ENCODE measurements at places on chromosomes 3 and 15.

- no peak for DNase-seq
These were observed 991 bp downstream of the SOX2 start for GRCh38 chr3:181712553-181713279.

GRCh38 chr3:47473391-47473790 lies 2.4 kb downstream of the SCAP start:
- DNase-seq, result no peak

DNA sequence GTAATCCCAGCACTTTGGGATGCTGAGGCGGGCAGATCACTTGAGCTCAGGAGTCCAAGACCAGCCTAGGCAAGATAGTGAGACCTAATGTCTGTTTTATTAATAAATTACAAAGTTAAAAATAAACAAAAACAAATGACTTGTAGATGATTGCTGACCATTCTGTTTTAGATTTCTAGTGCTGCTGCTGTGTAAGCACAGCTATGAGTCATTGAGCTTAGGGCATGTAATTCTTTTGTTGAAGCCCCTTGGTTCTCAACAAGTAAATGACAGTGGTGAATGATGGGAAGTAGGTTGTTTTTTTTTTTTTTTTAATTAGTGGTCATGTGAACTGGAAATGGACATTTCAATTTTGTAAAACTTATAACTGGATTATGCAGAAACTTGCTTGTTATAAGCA lies 63.3 kb downstream of the LEO1 start:
- DNase-seq, result no peak

DNA sequence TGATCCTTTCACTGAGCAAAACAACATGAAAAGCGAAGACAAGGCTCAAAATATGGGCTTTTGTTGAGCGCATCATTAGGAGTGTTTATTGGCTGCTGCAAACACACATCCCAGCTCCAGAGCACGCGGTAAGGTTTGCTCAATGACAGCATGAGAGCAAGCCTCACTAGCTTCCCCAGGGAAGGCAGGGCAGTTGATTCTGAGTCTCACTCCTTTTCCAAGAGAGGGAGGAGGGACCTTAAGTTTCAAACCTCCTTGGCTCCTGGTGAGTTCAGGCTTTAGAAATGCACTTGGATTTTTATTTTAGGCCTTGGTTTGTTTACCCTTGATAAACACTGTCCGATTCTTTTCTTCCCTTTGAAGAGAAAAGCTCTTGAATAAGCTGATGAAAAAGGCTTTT lies 69.1 kb upstream of the CACNA2D3 start:
- DNase-seq, result no peak

DNA sequence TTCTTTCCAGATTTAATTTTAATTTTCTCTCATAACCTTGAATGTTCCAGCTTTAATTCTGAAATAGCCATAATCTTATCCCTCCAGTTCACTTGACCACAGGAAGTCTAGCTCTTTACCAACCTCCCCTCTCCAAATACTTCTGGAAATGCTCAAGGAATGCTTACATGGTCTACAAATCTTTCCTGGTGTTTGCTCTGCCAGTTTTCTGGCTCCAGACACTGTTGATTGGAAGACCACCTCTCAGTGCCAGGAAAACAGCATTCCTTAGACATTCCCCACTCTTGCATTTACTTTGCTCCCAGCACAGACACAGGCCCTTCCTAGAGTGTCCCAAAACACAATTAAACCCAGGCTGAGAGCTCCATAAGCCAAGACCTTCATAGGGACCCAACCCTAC lies 98.6 kb downstream of the MESD start:
- peak; percentile 66 for DNase-seq

DNA sequence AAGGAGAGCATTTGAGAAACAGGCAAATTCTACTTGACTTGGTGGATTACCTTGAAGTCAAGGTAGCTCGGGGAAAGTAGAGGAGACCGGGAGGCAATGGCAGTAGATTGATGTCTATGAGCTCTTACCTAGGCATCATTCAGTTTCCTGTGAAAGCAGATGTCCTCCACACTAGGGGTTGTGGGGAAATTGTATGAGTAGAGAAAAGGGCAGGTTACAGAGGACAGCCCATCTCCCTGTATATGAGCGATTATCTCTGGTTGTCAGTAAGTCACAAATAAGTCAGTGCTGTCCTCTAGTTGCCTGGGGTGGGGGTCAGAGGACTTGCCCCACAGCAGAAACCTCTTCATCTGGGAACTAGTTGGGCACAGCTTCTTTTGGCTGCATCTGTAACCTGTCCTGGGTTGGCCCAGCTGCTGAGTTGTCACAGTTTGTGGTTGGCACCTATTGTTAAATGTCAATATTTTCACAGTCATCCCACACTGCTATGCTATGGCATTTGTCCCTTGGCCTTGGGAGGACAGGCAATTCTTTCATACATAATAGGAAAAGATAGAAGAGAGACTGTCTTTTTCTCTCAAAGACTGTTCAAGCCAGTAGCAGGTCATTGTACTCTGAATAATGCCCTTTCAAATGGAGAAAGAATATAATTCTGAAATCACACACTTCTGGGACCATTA lies 53.6 kb upstream of the LRRFIP2 start:
- DNase-seq, result no peak

GRCh38 chr15:94255540-94255939 lies 24.2 kb downstream of the MCTP2 start:
- DNase-seq, result no peak

GRCh38 chr15:72491768-72492167 lies 17.6 kb downstream of the ARIH1 start:
- DNase-seq, result peak; percentile 56

- peak; percentile 95 for DNase-seq
These were observed 4.6 kb downstream of the BCL6 start for GRCh38 chr3:187740421-187741399.

GRCh38 chr3:123809597-123809996 lies 74.5 kb downstream of the MYLK start:
- peak; percentile 89 for DNase-seq

DNA sequence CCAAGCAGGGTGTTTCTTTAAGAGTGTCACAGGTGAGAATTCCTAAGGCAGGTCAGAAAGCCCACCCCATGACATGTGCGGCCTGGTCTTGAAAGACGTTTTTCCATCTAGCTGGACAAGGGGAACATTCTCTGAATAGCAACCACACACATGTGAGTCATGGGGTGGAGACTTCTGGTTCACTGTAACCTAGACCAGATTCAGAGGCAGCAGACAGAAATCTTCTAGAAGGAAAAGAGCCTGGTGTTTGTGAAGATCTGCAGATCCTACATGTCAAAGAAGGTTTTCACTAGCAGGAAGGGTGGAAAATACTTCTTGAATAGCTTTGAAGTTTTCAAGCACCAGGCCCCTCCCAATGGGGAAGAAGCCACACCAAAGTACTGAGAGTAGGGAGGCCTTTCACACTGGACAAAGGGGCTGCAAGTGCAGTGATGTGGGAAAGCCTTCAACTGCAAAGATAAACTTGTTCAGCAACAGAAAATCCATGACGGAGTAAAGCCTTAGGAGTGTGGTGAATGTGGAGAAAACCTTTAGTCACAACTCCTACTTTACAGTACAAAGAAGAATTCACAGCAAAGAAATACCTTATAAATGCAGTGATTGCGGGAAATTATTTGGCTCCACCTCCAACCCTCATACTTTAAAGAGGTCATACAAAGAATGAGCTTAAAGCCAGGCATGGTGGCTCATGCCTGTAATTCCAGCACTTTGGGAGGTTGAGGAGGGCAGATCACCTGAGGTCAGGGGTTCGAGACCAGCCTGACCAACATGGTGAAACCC lies 17.6 kb downstream of the ADAM10 start:
- peak; percentile 67 for DNase-seq

GRCh38 chr15:60299452-60300047 lies 98.2 kb downstream of the ANXA2 start:
- DNase-seq, result peak; percentile 26

DNA sequence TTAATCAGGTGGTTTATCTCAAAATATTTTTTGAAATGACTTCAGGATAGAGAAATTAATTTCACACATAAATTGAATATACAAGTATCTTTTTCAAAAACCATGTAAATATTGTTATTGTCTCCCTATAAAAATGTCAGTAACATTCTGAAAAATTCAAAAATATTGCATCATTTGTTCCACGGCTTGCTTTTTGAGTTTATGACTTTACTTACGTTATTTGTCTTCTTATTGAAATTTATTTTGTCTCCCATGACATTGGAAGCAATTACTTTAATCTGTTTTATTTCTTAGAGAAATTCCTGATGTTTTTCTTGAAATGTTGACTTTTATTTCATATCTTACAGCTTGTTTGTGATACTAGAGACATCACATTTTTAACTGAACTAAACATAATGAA lies 56.9 kb upstream of the P2RY1 start:
- DNase-seq, result no peak

GRCh38 chr3:186192823-186193222 lies 83.9 kb upstream of the ETV5 start:
- no peak for DNase-seq

GRCh38 chr3:101970905-101971304 lies 121.6 kb downstream of the NFKBIZ start:
- no peak for DNase-seq

GRCh38 chr3:61974662-61975061 lies 398.7 kb downstream of the FEZF2 start:
- DNase-seq, result no peak

- peak; percentile 95 for DNase-seq
These were observed 70.9 kb downstream of the AAGAB start for GRCh38 chr15:67183443-67184169.

DNA sequence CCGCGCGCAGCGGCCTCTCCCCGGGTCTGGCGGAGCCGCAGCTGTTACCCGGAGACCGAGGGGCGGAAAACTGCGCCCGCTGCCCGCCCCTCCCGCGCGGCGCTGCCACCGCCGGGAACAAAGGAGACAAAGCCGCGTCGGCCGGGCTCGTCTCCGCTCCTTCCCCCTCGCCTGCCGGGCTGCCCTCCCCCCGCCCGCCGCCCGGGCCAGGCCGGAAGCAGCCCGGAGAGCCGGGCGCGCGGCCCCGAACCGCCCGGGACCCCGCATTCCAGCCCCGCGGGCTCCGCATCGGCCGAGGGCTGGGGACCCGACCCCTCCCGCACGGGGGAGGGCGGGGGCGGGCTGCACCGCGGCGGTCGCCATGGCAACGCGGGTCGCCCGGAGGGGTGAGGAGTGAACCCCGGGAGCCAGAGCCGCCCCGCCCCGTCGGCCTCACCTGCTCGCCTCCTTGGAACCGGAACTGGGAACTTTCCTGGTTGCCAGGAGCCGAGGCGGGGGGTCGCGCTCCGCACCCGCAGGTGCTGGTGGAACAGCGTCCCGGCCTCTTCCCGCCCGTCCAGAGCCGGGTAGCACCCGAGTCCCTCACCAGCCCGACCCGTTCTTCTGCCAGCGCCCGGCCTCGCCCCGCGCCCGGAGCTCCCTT lies 448 bp downstream of the PLXNB1 start:
- peak; percentile 19 for DNase-seq

GRCh38 chr15:78065973-78066946 lies 11.3 kb downstream of the TBC1D2B start:
- DNase-seq, result peak; percentile 60

DNA sequence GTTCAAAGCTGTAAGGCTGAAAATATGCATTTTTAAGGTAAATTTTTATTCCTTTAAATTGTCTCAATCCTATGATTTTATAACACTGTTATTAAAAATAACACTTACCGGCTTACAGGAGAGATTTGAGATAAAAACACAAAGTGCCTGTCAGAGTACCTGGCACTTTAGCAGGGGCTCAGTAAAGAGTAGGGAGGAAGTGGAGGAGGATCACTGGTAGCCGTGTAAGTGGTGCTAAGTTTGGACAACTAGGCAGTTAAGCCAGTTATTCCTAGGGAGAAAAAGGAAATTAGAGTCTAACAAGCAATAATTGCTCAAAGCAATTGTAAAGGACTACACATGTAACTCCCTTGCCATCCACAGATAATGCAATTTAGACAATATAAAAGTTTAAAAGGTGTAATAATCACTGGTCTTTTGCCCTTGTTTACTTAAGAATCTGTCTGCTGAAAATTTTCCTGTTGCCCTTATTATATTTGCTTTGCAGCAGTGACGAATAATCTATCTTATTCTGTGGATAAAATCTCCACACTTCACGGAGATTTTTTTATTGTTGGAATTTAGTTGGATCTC lies 204.8 kb downstream of the CDIN1 start:
- no peak for DNase-seq

DNA sequence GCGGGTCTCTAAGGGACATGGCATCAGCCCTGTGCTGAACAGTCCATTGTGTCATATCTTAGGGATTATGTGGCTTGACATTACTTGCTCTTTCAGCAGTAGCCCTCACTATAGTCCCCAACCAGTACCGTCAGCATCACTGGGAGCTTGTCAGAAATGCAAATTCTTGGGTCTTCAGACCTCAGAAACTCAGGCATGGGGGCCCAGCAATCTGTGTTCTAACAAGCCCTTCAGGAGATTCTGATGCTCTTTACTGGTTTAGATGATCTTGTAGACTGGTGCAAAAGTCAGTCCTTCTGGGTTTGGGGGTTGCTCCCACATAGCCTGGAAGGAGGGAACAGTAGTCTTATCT lies 39.0 kb upstream of the TRAK1 start:
- DNase-seq, result no peak

GRCh38 chr15:58934114-58934447 lies 602 bp upstream of the SLTM start:
- DNase-seq, result no peak

- peak; percentile 33 for DNase-seq
These were observed 37.0 kb downstream of the ITGB5 start for GRCh38 chr3:124850212-124850611.

DNA sequence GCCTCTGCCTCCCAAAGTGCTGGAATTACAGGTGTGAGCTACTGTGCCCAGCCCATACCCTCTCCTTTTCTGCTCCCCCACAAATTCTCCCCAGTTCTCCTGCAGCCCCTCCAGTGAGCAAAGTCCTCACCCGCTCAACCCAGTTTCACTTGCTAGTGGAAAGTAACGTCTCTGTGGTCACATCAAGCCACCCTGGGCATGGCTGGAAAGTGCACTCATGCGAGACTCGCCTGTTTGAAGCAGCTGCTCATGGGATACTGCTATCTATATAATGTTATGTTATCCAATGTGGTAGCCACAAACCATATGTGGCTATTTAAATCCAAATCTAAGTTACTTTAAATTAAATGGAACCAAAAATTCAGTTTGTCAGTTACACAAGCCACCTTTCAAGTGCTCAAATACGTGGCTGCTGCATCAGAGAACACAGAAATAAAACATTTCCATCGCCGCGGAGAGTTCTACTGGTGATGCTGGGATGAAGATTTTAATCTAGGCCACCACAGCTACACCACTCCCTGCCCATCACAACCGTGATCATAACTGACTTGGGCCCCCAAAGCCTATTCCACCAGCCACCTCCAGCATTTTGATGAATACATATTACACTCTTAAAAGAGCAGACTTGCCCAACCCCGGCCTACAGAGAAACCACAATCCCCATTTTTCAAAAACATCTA lies 119.4 kb downstream of the LIPC start:
- no peak for DNase-seq

DNA sequence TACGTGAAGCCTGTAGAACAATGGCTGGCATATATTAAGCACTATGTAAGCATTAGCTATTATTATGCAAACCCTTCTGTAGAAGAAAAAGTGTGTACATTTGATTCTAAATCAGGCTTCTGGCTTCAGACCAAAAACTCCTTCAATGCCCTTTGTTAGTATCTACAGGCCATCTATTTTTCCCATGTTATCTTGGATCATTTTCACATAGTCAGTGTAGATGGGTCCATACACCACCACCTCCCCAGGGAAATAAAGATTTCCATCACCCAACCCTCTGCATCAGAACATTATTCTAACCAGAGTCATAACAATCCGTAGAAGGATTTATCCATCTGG lies 8.0 kb upstream of the KLHL6 start:
- no peak for DNase-seq

Measured in AG10803 (cell line).